Stimulated activated CD4-positive, alpha-beta T cell treated with anti-CD3 and anti-CD28 coated beads, Interleukin-1b, Interleukin-23, amount 100 ng/mL, for 24 hours (primary cell): ENCODE measurements at places on chromosomes 12 and 14.

DNA sequence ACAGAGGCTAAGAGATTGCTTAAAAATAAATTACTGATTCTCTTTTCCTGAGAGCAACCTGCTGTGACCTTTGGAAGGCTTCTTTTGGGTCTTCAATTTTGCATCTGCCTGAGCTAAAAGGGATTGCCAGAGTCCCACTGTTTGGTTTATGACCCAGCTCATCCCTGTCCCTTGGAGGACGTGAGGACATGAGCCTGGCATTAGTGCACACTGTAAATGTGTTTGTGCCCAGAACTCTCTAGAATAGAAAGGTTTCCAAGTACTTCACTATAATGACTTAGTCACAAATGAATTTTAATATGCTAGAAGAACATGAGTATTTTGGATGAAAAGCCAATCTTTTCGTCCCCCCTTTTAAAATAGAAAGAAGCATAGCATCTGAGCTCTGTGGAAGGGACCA, 47.1 kb upstream of the CDKN3 start:
- no peak for DNase-seq

DNA sequence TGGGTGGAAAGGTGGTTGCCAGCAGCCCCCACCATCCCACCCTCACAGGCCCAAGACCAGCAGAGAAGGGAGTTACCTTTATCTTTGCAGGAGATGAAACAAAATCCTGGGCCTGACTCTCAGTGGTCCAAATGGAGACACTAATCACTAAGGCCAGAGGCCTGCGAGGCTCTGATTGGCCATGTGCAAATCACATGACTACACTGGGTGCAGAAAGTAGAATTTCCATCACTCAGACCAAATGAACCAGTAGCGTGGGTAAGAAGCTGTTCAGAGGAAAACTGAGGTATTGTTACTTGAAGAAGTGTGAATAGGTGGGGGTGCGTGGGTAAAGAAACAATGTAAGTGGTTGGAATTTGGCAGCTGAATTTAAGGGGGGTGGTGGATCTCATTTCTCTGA, 20.2 kb upstream of the PPP1CC start:
- no peak for DNase-seq

- no peak for DNase-seq
Observed at GRCh38 chr14:50528000-50528399, 4.4 kb downstream of the MAP4K5 start.

DNA sequence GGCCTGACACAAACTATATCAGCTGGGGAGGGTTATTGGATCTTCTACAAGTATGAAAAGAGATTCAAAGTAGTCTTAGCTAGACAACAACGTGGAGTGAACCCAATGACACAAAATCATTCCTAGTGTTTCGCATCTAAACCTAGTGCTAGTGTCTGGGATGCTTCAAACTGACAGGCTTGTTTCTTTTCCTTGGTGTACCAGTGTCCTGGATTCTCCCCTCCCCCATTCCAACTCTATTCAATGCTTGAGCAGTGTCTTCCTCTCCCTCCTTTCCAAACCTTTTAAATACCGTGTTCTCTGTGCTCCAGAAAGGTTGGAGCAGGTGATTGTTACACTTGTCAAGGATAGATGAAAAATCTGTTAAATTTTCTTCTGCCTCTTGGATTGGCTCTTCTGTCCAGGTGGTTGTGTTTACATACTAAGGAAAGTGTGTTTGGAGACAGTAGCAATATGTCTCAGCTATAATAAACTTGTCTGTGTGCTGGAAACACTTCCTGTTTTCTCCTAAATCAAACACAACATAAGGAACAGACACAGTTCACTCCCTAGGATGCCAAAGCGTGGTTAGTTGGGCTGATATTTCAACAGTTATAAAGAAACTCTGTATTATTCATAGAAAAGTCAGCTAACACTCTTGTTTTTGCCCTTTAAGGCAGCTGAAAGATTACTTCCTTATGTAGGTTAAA, 14.4 kb upstream of the GUCY2C start:
- no peak for DNase-seq

GRCh38 chr14:32354716-32355115, 25.6 kb downstream of the AKAP6 start:
- DNase-seq: no peak

DNA sequence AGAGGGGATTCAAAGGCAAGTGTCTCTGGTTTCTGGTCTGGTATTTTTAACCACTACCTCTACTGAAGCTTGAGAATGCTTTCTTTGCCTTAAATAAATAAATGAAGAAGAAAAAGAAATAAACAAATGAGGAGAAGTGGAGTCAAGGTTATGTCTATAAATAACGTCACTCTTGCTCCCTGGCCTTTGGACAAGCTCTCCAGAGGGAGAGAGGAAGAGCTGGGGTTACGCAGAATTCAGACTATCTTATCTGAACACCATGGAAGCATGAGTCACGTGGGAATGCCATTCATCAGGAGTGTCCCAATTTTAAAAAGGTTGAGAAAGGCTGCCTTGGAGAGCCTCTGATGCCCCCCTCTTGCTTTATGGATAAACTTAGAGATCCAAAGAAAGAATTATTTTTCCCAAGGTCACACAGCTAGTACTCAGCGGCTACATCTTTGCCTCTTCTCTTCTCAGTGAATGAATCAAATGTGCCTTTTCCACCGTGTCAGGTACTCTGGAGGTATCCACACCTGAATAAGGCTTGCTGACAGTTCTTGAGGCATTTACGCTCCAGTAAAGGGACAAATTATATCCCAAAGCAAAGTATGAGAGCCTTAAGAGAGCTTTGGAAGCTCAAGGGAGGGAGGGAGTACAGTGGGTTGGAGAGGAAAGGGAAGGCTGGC, 12.9 kb upstream of the MSI1 start:
- DNase-seq: no peak

- no peak for DNase-seq
Observed at GRCh38 chr14:96852823-96853422, 55.7 kb downstream of the VRK1 start.

- DNase-seq: no peak
Observed at GRCh38 chr14:22641846-22642245, 2.3 kb downstream of the OR6J1 start.

- no peak for DNase-seq
Observed at GRCh38 chr12:6034596-6034995, 89.5 kb upstream of the ANO2 start.

DNA sequence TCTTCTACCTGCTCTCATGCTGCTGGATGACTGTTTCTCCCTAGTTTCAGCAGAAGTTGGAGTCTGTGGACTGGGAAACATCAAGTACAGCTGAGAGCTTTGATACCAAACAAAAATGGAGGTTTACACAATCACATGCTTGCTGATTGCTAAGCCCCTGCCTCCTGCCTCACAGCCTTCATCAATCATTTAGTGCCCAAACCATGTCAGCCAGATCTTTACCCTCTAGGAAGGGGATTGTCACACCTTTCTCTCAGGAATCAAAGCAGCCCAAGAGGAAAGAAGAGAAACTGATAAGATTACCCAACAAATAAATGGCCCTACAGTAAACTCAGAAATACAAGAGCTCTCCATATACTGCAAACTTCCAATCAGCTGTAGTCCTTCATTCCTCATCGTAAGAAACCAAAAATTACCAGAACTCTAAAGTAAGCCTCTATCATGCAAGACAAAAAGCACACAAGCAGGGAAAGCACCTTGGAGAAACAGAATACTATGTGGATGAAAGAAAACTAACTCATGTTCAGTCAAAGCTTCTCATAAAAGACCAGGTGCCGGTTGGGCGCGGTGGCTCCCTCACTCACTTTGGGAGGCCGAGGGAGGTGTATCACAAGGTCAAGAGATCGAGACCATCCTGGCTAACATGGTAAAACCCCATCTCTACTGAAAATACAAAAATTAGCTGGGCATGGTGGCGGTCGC, 63.6 kb upstream of the RESF1 start:
- no peak for DNase-seq

DNA sequence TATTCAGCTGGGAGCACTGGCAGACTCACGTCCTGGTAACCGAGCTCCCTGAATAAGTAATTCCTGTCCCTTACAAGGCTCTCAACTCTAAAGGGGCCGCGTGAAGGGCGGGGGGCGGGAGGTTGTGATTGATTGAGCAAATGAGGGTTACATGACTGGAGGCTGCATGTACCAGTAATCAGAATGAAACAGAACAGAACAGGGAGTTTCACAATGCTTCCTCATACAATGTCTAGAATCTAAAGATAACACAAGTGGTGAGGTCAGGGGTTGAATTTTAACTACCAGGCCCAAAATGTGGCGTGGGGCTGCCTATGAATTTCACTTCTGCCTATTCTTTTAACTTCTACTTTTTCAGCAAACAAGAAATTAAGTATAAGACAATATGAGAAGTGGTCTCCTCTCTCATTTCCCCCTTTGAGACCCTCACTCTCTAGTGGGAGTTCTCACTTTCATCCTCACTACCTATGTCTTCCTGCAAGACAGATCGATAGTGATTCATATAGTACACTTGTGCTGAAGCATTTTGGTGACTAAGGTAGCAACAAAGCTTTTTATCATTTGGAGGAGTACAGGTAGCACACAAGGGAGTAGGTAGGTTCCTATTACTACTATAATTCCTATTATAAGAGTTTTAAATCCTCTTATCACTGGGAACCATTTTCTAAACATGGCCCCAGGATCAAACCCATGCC, 239.8 kb downstream of the KTN1 start:
- DNase-seq: no peak

DNA sequence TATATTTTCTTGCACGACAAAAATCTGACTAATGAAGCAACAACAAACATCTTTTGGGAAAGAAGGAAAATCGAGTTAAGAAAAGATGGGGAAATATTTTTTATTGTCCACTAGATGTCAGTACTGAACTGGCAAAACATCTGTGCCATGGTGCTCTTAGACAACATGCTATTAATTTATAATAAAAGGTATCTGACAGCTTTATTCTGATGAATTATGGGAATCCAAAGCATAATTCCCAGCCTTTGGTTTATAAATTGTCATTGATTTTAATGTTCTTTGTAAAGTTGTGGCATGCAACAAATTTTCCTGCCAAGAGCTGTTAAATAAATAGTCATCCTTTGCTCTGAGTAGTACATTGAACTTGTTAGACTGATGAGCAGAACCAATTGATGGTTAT, 231.2 kb downstream of the ETNK1 start:
- DNase-seq: no peak

GRCh38 chr14:84760489-84761126, 769.3 kb upstream of the FLRT2 start:
- DNase-seq: no peak

- no peak for DNase-seq
Observed at GRCh38 chr14:75450381-75451276, 22.8 kb downstream of the JDP2 start.

DNA sequence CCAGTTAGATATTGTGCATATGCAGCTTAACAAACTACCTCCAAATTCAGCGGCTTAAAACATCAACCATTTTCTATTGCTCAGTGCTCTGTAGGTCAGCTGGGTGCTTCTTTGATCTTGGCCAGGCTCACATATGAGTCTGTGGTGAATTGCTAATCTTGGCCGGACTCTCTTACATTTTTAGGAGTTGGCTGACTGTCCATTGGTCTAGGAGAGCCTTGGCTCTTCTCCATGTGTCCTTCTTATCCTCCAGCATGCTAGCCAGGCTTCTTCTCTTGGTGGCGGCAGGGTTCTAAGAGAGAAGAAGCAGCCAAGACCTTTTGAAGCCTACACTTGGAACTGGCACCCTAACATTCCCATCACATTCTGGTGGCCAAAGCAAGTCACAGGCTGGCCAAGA, 174.3 kb upstream of the PWP1 start:
- no peak for DNase-seq

GRCh38 chr14:73173092-73173735, 36.9 kb downstream of the PSEN1 start:
- DNase-seq: no peak

GRCh38 chr12:122022393-122023338, 982 bp downstream of the BCL7A start:
- no peak for DNase-seq

- no peak for DNase-seq
Observed at GRCh38 chr12:65853489-65854157, 29.3 kb downstream of the HMGA2 start.

- DNase-seq: no peak
Observed at GRCh38 chr12:64663015-64663414, 52.7 kb downstream of the RASSF3 start.

GRCh38 chr12:93223440-93224426, 154.0 kb upstream of the NUDT4 start:
- no peak for DNase-seq

DNA sequence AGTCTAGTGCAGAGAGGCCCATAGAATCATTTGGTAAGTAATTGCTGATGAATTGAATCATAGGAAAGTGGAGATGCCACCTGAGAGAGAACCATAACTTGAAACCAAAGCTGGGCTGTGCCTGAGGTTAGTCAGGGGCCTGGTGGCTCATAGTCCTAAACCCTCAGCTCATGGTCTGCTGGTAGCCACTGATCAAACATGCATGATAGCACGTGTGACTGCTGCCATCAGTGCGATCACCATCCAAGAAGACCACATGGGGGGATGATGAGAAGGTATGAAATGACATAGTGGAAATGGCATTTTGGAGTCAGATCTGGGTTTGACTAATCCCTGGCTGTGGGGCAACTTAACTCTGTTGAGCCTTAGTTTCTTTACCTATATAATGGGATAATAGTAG, 190.5 kb downstream of the CACNA1C start:
- DNase-seq: no peak

GRCh38 chr12:46717868-46718267, 107.9 kb downstream of the SLC38A4 start:
- no peak for DNase-seq

DNA sequence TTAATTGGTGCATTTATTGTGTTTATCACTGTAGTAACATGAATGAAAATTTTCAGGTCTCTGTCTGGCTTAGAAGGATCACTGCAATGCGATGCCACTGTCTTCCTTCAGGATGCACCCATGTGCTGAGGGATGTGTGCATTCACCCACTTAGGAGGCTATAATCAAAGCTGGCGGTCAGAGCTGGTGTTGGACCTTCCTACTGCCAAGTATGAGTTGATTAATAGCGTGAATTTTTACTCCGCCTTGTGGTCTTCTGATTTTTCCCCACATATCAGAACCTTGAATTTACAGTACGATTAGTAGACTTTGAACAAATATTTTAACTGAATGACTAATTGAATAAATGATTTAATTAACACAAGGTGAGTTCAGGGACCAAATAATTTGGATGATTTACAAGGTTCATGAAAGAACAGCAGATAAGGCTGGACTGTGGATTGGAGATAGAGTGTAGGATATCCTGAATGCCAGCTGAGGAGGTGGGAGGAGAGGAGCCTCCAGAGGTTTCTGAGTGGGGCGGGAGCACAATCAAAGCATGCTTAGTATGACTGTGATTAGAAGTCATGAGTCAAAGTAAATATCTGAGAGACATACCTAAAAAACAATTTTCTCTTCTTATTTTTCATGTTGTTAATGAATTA, 50.1 kb downstream of the RERG start:
- no peak for DNase-seq
